ENCODE measurements at places on chromosomes 1 and 21. TPM values are rescaled to one million over a fixed set of nuclear protein-coding genes. Genes with fewer than 3 reads are reported as not detected.

The LCE1A gene
- not detected for total RNA-seq

The SYT14 gene
- total RNA-seq = 0.18 TPM

The PPM1J gene
- total RNA-seq = 1.7 TPM

DNA sequence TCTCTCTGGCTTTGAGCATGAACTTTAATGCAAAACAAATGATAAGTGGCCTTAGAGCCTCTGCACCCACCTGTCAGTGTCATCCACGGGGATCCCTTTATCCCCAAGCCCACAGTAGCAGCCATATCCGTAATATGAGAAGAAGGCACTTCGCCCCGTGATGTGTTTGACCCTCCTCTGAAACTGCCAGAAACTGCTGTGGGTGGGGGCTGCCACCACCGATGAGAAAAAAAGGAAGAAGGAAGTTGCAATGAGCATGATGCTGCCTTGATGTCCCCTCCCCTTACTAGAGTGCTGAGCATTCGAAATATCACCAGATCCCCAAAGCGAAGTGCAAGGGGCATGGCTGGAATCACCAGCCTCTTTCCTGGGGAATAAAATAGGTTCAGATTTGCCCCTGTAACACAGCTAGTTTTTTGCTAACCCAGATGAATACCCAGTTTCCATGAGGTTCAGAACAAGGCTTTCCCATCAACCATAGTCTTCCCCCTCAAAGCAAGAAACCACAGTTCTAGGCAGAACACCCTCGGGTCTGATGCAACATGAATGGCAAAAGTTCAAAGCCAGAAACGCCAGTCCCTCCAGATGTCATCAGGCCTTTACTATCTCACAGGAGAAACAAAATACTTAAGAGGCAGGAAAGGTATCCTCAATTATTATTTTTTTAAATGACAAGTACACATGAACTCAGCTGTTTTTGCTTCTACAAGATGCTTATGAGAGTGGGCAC lies 10.8 kb upstream of the UBXN10 start:
- no peak for DNase-seq

GRCh38 chr1:103111926-103112325 lies 3.6 kb upstream of the COL11A1 start:
- peak; percentile 11 for DNase-seq

GRCh38 chr1:19435851-19436455 lies 49.4 kb downstream of the CAPZB start:
- DNase-seq = peak; percentile 37

- DNase-seq = peak; percentile 79
Observed at GRCh38 chr1:155044812-155045657, 6.1 kb upstream of the ADAM15 start.

- no peak for DNase-seq
Observed at GRCh38 chr1:190273161-190273560, 204.5 kb downstream of the BRINP3 start.

The ALG14 gene
- 12.3 TPM for total RNA-seq

- no peak for DNase-seq
Observed at GRCh38 chr1:102163799-102164198, 167.1 kb upstream of the OLFM3 start.

DNA sequence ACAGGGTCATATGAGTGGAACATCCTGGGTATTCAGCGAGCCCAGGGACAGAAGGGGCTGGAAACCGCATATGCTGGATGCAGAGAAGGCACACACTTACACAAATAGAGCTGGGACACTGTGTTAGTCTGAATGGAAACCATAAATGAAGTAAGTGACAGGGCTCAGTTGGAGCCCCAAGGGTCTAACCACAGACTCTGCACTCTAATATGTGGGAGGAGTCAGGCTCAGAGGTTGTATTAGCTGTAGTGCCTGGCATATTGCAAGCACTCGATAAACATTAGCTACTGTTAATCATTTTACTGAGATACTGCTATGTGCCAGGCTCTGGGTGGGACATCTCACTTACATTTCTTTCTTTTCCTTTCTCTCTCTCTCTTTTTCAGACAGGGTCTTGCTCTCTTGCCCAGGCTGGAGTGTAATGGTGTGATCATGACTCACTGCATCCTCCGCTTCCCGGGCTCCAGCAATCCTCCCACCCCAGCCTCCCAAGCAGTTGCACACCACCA lies 6.5 kb upstream of the OLIG1 start:
- DNase-seq = no peak

- no peak for DNase-seq
Observed at GRCh38 chr1:205392650-205393049, 29.2 kb downstream of the LEMD1 start.

- no peak for DNase-seq
Observed at GRCh38 chr1:159869173-159869572, 6.7 kb upstream of the VSIG8 start.

GRCh38 chr1:20199403-20199802 lies 13.1 kb upstream of the PLA2G2C start:
- no peak for DNase-seq

The COL9A2 gene
- total RNA-seq = 0.64 TPM

GRCh38 chr1:39646232-39647081 lies 7.0 kb upstream of the HEYL start:
- DNase-seq = no peak

GRCh38 chr1:246001837-246002230 lies 505.2 kb downstream of the SMYD3 start:
- no peak for DNase-seq

- no peak for DNase-seq
Observed at GRCh38 chr1:150995896-150996295, 10.8 kb downstream of the MINDY1 start.

The KCNK2 gene
- total RNA-seq = 0.18 TPM

- DNase-seq = no peak
Observed at GRCh38 chr1:175599212-175599705, 144.1 kb downstream of the TNR start.

GRCh38 chr1:117147341-117147831 lies 25.8 kb upstream of the TRIM45 start:
- DNase-seq = no peak

- no peak for DNase-seq
Observed at GRCh38 chr21:20259031-20259867, 739.0 kb upstream of the NCAM2 start.

- DNase-seq = no peak
Observed at GRCh38 chr1:88060112-88060673, 623.9 kb upstream of the PKN2 start.

- DNase-seq = peak; percentile 31
Observed at GRCh38 chr21:34243562-34243961, 120.2 kb upstream of the KCNE2 start.

- DNase-seq = no peak
Observed at GRCh38 chr1:7152655-7153054, 367.4 kb downstream of the CAMTA1 start.

DNA sequence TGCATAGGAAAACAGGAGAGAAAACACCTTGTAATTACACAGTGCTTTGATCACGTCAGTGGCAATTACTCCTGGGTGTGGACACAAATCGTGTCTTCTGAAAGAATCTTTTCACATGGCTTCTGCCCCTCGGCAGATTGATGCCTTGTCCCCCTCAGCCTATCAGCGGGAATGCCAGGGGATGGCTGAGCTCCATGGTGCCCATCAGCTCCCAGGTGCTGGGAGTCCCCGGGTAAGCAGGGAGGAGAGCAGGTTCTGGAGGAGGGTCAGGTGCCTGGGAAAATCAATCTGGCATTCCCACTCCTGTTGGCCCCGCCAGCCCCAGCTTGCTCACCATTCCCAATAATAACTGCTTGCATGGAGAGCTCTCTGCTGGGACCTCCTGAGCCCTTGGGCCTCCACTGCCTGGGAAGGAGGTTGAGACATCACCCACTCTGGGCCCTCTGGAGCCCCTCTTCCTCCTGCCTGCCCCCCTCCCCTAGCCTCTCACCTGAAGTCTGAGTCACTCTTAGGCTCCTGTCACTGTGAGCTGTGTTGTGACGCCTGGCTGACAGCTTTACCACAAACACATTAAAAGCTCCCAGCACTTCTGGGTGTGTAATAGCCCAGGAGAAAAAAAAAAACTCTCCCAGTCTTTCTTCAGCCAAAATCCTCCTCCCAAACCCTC lies 4.9 kb downstream of the CAMK2N1 start:
- DNase-seq = no peak

GRCh38 chr1:89556726-89557444 lies 32.3 kb downstream of the LRRC8B start:
- DNase-seq = no peak

DNA sequence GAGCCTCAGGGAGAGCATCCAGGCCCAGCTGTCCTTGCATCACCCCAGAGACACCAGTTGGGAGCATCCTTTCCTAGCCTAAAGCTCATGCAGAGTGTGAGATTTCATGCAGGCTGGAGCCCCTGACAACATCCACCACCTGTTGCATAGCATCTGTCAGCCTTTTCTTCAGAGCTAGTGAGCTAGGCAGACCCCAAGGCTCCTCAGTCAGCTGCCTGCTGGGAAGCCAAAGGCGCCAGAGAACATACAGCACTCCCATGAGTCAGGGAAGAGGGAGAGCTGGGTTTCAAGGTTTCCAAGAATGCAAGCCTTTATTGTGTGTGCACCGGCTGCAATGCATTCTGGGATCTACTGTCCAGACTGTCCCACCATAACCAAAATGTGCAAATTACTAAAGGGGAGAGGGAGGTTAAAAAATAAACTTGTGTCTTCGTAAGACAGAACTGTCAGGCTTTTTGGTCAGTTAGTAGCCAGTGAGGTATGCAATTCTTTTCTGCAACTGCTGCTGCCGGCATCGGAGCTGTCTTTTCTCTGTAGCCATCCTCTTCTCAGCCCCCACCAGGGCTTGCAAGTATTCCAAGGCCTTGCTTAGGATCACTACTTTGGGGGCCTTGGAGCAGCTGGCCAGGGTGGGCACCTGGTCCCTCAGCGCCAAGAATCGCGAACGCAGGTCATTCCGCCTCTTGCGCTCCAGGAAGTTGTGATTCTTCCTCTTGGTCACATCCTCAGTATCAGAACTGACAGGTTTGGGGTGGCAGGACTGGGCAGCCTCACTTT lies 4.6 kb downstream of the MYCL start:
- DNase-seq = no peak

GRCh38 chr1:58941471-58942289 lies 157.8 kb upstream of the JUN start:
- DNase-seq = no peak

The ANKRD34A gene
- total RNA-seq = 0.60 TPM

GRCh38 chr1:172753964-172754363 lies 95.1 kb downstream of the FASLG start:
- no peak for DNase-seq

The OR2T10 gene
- not detected for total RNA-seq

DNA sequence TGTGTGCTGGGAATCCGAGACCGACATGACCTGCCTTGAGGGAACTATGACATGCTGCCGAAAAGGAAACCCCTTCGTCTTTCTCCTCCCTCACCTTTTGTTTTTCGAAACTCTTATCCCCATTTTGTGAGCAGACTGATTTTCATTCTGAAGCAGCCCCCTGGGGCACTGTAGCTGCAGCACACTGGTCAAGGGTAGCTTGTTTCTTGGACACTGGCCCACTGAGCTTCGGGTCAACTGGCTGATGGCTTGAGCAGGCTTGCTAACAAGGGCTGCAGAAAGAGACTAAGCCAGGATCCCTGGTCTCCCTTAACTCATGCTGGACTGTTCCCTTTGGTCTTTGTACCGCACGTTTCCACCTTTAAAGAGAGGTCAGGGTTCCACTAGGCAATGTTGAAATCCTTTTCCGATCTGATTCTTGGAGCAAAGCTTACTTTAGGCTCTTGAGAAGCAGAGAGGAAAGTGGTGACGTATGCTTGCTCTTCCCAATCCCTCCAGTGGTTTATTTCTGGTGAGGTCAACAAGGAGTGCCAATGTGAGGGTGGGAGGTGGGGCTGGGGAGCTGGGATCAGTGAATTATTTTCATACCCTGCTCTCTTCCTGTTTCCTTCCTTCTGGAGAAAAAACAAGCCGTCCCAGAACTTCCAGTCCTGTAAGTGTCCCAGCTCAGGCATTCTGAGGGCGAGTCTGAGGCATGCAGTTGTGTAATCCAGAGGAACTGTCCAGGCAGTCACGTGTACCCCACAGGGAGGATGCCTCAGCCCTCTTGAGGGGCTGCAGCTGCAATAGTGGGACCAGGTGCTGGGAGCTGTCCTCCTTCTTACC lies 7.6 kb downstream of the CYP4B1 start:
- DNase-seq = no peak

The LENEP gene
- total RNA-seq = 0.88 TPM
